ENCODE measurements at places on chromosomes 11 and 22.

DNA sequence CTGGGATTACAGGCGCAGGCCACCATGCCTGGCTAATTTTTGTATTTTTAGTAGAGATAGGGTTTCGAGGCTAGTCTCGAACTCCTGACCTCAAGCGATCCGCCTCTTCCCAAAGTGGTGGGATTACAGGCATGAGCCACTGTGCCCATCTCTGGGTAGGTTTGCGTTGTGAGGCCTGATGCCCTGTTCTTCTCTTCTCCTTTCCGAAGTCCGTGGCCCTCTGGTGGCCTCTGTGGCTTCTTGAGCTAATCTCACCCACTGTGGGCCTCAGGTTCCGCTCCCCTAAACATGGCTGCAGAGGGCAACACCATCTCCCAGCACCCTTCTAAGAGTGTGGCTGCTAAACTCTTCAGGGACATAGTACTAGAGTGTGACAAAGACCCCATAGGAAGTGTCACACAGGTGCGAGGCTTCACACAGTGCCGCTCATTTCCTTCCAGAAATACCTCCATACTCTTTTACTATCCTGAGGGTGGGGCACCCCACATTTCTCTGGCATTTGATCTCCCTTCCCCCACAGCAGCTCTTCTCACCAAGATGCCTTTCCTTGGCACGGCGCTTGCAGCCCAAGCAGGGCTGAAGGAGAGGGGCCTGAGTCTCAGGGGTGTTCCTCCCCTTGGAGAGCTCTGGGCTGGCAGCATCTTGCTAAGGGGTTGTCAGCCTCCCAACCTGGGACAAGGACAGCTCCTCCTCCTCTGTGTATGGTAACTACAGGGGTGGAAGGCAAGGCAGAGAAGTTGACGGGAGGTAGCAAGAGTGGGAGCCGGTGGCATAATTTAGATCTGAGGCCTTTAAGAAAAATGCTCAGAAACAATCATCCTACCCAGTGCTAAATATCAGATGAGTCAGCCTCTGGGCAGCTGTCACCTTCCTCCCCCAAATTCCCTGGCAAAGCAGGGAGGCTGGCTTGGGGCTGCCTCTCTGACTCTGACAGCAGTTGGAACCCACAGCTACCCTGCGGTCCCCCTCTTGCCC lies 6.1 kb downstream of the THY1 start:
- DNase-seq: no peak

- no peak for DNase-seq
Measured at GRCh38 chr11:35045236-35045820, 93.6 kb upstream of the CD44 start.

DNA sequence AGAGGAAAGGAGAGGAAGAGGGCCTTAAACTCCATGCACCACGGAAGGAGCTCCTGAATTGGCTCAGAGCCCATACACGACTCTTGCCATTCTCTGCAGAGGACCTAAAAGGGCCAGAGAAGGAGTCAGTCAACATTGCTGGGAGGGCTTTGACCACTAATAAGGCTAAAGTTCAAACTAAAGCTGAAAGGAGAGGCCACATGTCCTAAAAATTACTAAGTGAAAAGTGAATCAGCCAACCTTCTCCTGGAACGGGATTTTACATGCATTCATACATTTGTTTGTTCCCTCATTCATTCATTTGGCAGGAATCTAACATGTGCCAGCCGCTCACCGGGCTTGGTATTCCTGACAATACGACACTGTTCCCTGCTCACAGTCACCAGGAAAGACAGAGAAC lies 10.5 kb downstream of the CLMP start:
- no peak for DNase-seq

DNA sequence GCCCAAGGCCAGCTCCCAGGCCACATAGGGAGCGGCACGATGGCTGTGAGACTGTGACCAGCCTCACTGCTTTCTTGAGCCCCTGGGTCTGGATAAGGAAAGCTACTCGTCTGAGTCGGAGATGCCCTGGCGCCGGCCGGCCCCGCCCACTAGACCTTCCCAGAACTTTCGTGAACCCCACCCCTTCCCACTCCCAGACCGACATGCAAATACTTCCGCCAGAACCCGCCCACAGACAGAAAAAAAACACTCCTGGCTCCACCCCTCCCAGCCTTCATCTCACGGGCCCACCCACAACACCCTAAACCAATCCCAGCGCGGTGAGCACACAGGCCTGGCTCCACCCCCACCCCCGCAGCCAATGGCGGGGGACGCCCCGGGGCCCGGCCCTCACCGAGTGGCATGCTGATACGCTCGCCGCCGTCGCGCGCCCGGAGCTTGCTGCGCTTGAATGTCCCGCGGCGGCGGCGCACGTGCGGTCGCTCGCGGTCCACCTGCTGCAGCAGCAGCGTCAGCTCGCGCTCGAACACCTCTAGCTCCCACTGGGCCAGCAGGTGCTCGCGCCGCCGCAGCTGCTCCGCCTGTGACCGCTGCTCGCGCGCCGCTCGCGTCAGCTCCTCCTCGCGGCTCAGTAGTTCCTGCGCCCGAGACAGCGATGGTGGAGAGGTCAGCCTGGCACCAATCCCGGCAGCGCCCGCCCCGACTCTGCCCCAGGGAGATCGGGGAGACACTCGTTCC lies 7.0 kb downstream of the MAP3K11 start:
- peak; percentile 99 for DNase-seq

DNA sequence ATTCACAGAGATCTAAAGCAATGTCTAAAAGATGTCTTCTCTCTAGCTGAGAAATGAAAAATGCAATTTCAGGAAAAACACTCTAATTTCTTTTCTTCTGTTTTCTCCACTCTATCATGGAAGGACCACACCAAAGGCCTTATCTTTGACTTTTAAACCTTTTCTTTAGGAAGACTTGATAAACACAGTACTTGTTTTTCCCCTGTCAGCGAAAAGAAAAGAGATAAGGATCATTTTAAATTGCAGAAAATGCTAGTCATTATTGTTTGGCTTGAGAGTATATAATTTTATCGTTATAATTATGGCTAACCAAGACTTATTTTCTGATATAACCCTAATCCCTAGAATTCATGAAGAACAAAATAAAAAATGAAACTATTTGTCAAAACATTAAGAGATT lies 462.4 kb upstream of the API5 start:
- DNase-seq: no peak

GRCh38 chr11:3041699-3042441 lies 15.4 kb downstream of the CARS1 start:
- no peak for DNase-seq

GRCh38 chr22:42670921-42671709 lies 21.9 kb upstream of the CYB5R3 start:
- DNase-seq: no peak

- no peak for DNase-seq
Measured at GRCh38 chr11:7910286-7910788, 20.7 kb downstream of the OR10A6 start.

DNA sequence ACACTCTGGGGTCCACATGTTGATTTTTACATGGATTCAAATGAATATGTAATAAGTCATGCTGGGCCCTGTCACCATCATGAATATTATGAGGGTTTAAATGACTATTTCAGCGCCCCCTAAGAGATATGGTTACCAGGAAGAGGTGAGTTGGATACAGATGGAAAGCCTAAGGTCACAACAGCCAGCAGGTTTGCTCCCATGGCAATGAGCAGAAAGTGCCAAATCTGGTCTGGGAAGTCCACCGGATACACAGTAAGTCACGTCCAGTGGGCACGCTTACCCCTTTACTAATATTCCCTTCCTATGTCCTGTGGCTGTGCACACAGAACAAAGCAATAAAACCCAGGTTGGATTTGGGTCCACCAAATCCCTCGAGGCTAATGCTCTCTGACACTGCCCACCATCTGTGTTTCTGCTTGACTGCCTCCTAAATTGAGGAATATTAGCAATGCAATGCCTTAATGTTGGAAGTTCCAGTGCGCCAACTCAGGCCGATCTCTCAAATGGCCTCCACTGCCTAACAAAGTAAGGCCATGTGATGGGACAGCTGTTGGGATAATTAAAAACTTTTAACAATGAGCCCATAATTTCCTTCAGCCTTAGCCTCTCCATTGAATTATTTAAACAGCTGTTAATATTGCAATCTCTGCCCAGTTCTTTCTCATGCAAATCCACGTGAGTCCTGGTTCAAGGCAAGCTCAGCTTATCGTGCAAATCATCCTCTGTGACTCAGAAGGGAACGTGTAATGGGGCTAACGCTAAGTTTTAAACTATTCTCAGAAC lies 97.6 kb downstream of the SLC1A2 start:
- DNase-seq: no peak

DNA sequence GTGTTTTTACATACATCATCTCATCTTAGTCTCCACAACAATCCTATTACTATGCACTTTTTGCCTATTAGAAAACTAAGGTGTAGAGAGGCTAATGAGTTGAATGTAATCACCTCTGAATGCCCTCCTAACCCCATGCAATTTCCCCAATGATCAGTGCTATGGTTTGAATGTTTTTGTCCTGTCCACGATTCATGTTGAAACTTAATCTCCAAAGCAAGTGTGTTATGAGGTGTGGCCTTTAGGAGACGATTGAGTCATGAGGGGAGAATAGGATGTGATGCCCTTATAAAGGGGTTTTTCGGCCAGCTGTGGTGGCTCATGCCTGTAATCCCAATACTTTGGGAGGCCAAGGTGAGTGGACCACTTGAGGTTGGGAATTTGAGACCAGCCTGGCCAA lies 2.0 kb upstream of the CCDC73 start:
- no peak for DNase-seq

- DNase-seq: peak; percentile 23
Measured at GRCh38 chr11:91804042-91804441, 420.6 kb upstream of the FAT3 start.

DNA sequence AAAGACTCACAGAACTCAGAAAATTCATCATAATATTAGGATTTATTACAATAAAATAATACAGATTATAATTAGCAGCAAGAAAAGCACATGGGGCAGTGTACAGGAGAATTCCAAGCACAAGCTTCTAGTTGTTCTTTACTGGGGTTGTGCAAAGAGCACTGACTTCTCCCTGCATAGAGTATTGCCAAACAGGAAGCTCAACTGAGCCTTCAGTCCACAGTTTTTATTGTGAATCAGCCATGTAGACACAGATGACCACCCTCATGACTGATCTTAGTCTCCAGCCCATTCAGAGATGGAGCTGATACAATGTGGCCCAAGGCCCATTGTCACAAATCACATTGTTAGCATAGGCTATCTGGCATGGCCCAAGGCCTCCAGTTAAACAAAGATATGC lies 798.9 kb downstream of the KCNA4 start:
- DNase-seq: no peak

GRCh38 chr11:121367001-121367843 lies 74.7 kb downstream of the SC5D start:
- DNase-seq: no peak

DNA sequence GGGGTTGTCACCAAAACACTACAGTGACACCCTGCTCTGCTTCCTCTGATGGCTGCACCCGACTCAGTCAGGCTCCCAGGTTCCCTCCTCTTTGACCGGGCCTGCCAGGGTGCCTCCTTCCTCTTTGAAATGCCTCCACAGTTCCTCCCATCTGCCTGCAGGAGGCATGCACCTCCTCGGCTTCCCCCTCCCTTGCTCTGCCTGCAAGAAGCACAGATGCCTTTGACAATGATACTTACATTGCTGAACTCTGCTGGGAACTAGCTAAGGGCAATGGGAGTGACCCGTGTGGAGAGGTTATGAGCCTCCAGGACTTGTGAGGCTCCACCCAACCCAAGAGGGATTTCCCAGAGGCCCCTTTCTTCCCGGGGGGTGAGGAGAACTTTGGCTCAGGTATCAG lies 674.1 kb downstream of the OPCML start:
- DNase-seq: peak; percentile 59

DNA sequence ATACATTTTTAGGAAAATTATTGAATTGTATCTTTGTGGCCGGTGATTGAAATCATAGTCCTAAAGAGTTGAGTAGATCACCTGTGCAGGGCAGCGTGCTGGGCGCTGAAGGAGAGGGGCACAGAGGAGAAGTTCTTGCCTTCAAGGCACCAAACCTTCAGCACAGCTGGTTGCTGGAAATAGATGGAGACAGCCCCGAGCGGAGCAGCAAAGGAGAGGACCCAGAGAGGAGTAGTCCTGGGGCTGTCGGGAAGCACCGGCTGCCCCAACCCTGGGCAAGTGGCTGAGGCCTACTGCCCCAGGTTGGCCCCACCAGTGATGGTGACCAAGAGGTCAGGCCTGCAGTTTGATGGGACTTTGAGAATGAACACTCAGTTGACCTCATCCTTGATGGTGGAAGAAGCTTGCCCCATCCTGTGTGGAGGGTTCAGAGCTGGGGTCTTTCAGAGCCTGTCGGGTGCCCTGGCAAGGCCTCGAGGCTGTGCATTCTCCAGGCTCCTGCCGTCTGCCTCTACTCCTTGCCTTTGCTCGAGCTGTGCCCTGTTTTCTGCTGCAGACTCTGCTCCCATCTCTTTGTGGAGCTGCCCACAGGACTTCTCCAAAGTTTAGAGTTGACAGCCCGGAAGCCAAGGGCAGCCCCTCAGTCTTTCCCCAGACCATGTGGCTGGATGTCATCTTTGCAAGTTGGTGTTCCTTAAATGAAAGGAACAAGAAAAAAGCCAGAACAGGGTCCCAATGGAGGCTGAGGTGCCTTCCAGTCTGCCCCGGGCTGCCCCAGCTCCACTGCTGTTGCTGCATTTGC lies 285.1 kb downstream of the TBC1D22A start:
- no peak for DNase-seq

DNA sequence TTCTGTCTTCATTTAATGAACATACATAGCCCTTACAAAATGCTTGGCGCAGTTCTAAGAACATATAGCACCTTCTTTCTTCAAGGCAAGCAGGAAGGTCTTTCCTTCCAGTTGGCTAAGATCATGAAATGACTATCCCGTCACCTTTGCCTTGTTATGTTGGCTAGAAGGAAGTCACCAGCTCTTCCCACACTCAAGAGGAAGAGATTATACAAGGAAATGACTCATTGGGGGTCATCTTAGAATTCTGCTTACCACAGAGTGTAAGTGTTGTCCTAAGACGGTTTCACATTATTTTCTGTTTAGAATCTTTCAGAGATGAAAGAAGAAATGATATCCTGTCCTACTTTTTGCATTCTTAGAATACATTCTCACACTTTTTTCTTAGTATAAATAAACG lies 808.0 kb upstream of the LUZP2 start:
- no peak for DNase-seq

DNA sequence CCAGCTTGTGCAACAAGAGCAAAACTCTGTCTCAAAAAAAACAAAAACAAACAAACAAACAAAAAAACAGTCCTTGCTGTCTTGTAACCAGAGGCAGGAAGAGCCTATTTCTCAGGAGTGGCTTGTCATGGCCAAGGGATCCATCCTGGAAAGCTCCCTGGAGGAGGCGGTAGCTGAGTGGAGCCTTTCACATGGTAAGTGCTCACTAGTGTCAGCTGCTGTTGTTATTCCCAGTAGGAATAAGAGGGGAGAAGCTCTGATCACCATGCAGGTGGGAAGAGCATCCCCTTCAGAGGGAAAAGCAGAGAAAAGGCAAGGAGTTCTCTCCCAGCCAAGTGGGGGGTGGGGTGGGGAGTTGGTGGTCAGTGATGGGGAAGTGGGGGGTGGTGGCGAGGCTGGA lies 54.6 kb upstream of the WNT7B start:
- no peak for DNase-seq

DNA sequence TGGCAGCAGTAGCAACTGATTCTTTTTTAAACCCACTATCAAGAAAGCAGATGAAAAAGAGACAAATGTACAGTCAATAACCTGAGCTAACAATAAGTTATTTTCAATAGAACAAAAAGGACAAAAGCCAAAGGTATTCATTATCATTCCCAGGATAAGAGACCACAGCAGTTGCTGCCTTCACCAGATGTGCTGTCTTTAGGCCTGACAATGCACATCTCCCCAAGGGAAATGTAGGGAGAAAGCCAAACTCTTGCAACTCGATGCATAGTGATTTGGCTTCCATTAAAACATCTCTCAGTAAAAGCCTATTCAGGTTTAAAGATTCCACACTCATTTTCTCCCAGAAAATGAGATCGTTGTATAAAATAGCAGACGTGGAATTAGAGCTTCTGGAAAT lies 210.7 kb downstream of the METTL15 start:
- no peak for DNase-seq

Data from iPS-NIHi11 (cell line).